ENCODE measurements at places on chromosomes 5 and 9.

- no peak for DNase-seq
These were observed 156.9 kb downstream of the PAM start for GRCh38 chr5:102911973-102912372.

DNA sequence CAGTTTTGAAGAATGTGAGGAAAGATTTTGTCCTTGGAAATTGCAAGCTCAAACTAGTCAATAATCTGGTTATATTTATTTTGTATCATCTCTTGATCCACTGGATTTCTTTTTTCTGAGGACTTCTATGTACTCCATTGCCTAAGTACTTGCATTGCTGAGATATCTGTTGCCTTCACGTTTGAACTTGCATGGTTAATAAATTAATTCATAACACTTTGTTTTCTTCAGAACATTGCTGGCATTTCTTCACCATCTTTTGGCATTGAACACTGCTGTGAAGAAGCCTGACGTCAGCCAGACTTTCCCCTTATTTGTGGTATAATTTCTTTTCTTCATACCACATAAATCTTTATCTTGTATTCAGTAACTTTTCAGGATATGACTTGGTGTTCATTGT, 246.0 kb upstream of the KIF2A start:
- no peak for DNase-seq

- DNase-seq = no peak
These were observed 35.1 kb downstream of the TGFBI start for GRCh38 chr5:136063778-136064465.

- no peak for DNase-seq
These were observed 7.8 kb downstream of the YIPF5 start for GRCh38 chr5:144162686-144163085.

DNA sequence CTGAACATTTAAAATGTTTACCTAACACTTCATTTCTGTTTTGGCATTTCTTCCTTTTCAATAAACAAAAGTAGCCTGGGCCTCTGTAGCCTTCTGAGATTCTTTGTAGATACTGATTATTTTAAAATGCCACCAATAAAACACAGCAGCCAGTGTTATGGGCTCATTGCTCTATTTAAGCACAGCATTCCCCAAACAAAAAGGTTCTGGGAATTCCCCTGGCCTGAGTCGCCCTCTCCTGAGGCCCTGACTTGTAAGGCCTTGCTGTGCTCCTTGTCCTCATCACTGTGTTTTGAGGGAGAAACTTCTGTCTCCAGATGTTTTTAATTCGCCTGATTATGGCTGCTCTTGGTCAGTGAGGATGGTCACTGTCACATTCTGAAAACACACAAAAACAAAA, 33.0 kb upstream of the CTXN3 start:
- no peak for DNase-seq

DNA sequence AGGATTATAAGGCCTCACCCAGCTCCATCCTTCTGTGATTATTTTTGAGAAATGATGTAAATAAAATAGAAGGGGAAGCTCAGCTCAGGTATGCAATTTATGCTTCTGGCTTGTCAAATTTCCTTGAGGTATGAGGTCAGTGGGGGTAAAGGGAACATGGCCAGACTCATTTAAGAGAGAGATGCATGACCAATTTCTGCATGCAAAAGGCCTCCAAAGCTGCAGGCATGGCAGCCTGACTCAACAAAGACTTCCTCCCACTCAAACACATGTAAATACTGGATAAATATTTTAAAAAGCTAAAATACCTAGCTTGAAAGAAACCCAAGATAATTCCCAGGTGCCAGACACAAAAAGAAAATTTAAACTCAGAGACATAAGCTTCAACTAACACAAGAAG, 101.4 kb upstream of the SLC1A3 start:
- DNase-seq = no peak

DNA sequence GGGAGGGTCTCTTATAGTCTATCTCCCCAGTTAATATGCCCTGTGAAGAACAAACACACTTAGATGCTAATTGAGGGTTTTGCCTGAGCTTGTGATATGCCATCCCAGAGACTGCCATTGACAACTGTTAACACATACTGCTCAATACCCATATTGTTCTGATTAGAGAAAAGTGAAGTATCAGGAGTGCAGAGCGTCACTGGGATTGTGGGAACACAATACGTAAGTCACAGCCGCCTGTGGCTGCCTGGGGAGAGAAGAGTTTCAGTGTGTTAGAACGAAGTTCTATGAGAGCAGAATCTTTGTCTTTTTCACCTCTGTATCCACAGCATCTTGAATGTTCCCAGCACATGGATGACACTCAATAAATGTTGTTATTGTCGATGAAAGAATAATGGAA, 110.2 kb downstream of the MEF2C start:
- no peak for DNase-seq

- DNase-seq = no peak
These were observed 19.8 kb upstream of the TARS1 start for GRCh38 chr5:33420946-33421345.

Data from stimulated activated CD4-positive, alpha-beta T cell treated with anti-CD3 and anti-CD28 coated beads, Interleukin-1b, Interleukin-23, amount 100 ng/mL, for 1 hour (primary cell).